Body of pancreas (tissue), 4 donors: ENCODE measurements at places on chromosomes 4 and X. TPM values are rescaled to one million over a fixed set of nuclear protein-coding genes. Genes with fewer than 3 reads are reported as not detected.

The TAF1 gene
- total RNA-seq = 24.4 TPM

DNA sequence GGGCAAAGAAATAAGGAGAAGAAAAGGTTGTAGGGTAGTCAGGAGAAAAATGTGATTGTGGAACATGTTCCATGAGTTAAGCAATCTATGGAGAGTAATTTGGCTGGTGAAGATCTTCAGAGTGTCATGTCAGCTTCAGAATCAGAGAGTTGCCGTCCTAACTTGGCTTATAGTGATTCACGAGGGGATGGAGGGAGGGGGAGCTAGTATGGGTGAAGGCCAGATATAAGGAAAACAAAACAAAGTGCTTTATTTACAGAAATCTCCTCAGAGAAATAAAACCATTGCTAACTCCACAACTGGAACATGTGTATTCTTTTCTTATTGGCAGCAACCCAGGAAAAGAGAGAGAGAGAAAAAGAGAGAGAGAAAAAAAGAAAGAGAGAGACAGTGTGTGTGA is 256.5 kb upstream of the NRK start:
- DNase-seq = no peak

GRCh38 chrX:129931411-129932015 is 25.5 kb downstream of the UTP14A start:
- peak; percentile 90 for DNase-seq

DNA sequence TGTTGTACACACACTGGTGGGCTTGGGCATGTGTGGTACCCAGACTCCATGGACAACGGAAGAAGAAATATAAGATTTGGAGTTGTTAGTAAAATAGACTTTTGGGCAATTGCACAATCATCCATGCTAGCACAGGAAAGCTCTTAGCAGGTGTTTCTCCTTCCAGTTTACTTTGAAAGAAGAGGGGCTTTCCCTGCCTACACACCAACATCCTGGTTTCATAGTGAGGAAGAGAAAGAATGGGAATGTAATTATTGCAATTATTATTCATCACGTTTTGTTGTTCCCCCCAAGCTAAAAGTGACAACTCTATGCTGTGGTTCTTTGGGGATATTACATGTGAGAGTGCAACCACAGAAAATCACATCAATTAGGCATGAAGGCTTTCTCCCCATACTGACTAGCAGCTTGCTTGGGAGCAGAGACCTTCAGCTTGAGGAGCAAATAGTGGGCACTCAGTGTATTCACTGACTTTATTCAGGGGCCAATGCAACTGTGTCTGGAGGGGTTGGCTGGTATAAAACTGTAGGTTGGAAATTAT is 57.2 kb upstream of the PUDP start:
- no peak for DNase-seq

- DNase-seq = no peak
Observed at GRCh38 chrX:110132450-110133114, 129.7 kb downstream of the TMEM164 start.

- no peak for DNase-seq
Observed at GRCh38 chr4:98674404-98675173, 16.2 kb upstream of the TSPAN5 start.

DNA sequence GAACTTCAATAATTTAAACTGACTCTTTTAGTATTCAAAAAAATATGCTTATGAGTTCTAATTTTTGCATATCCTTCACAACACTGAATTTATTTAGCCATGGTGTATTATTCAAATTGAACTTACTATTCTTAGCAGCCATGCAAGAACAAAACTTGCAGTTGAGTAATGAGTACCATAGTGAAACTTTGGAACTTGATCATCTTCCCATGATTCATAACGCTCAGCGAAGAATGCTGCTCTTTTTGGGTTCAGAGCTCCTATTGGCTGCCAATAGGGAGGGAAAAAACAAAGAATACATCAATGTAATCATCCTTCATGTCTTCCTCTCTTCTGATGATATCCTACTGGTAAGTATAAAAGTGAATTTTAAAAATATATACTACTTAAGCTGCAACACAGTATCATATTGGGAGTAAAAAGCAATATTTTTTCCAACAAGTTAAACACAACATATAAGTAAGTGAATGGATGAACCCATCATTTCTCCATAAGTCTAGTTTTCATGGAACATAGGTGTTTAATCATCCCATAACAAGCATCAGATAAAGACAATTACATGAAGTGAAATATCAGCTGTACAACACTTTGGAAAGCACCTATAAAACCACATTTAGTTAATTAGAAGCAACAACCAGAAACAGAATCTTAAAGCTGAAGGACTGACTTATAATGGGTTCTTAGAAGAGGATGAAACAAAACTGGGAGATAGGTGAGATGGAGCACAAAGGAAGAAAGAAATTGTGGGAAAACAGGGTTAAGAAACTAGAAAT is 145.2 kb upstream of the MAB21L2 start:
- DNase-seq = no peak

The TIMM17B gene
- 24.4 TPM for total RNA-seq

GRCh38 chr4:157076578-157076947 is 613 bp downstream of the GLRB start:
- DNase-seq = peak; percentile 52

- DNase-seq = no peak
Observed at GRCh38 chrX:11151799-11152559, 40.8 kb downstream of the HCCS start.

- no peak for DNase-seq
Observed at GRCh38 chr4:63788271-63788670, 621.0 kb downstream of the TECRL start.

- peak; percentile 32 for DNase-seq
Observed at GRCh38 chrX:133674726-133675470, 259.6 kb upstream of the GPC4 start.

The TMEM192 gene
- total RNA-seq = 13.5 TPM

GRCh38 chrX:103361798-103362197 is 5.5 kb downstream of the TCEAL9 start:
- DNase-seq = no peak

The SSX2 gene
- total RNA-seq = not detected

The DGAT2L6 gene
- not detected for total RNA-seq

DNA sequence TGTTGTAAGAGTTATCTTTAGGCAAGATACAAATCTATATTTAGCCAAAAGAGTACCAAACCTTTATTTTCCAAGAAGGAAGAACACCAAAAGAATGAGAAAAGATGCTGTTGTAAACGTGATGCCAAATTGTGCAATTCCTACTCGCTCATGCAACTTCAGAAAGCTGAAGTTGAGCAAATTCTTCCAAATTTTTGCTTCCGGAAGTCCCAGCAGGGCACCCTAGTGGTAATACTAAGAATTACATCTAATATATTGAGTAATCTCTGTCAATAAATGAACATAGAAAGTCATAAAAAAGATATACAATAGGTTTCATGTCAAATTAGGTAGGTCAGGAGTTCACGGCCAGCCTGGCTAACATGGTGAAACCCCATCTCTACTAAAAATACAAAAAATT is 36.0 kb upstream of the SMARCAD1 start:
- DNase-seq = no peak

GRCh38 chrX:151825925-151826485 is 86.7 kb upstream of the MAGEA4 start:
- no peak for DNase-seq

DNA sequence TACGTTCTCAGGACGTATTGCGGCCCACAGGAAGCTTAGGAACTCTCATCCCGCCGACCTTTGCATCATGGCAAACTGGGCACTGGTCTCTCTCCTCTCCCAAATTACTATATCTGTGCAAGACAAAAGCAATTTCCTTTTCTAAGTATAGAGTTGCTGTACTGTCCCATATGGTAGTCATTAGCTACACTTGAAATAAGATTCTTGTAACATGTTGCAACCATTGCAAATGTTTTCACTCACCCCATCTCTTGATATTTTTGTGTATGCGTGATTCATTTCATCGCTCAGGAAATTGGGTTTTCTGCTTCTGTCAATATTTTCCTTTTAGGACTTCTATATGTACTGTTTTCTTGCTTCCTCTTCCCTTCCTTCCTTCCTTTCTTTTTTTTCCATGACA is 15.7 kb downstream of the ARMCX6 start:
- DNase-seq = no peak

DNA sequence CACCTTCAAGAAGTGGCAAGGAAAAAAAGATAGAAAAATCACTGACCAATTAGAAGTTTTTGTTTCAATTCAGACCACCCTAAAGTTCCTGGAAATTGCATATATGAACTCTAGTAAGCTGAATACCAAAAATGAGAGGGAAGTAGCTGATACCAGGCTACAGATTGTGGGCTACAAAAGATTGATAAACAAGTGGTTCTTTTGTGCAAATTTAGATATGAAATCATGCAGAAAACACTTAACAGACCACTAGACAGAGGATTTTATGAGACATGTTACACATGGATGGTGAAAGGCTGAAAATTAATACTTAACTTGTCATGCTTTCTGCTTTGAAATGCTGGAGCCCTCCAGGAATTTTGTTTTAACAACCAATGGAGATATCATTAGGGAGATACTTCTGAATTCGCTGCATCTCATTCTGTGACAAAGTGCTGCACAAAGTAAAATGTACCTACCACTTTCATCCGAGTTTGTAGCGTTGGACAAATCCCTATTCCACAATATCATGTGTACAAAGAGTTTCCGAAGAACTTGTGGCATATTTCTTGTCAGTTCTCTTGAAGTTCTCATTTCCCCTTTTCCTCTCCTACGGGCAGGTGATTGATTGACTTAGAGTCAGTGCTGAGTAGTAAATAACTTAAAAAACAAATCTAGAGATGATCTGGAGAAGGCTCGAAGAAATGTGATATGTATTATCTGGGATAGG is 235.0 kb downstream of the PALLD start:
- DNase-seq = no peak

The PCSK1N gene
- total RNA-seq = 196 TPM

DNA sequence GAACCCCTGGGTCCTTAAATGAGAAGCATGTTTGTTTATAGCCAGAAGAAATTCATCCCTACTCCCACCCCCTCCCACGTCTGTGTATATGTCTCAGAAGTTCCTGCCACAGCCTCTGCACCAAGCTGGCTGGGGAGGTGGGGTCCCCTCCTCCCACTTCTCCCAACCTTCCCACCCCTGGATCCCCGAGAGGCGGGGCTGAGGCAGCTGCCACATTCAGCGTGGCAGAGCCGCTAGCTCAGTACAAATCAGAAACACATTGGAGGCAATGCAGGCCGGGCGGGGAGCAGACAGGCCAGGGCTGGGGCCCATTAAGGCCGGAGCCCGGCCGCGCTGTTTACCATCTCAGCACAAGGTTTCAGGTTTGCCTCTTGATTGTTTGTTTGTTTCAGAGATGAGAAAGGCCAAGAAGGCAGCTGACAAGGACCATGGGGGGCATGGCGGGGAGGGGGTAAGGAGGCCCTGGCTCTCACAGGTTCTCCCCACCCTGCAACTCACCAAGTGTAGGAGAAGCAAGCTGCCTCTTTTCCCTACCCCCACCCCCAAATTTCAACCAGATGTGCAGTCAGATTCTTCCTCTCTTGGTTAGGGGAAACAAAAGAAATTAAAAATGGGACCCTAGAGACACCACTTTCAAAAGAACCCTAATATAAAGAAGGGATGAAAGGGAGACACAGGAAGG is 22.3 kb downstream of the PJA1 start:
- DNase-seq = no peak

- peak; percentile 52 for DNase-seq
Observed at GRCh38 chr4:38752941-38753806, 29.6 kb downstream of the TLR10 start.

- peak; percentile 35 for DNase-seq
Observed at GRCh38 chr4:40719008-40719623, 30.6 kb upstream of the NSUN7 start.

The PLK4 gene
- not detected for total RNA-seq

DNA sequence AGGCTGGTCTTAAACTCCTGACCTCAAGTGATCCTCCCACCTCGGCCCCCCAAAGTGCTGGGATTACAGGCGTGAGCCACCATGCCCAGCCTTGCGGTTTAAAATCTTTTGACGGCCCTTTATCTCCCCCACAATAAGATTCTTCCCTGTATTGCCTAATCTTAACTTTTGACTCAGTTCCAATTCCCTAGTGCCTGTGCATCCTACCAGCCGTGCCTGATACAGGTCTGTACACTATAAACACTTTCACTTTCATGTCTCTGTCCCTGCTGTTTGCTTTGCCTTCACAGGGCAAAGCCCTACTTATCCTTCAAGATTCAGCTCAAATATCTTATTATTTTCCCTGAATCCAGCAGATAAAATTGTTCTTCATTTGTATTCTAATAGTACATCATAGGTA is 74.6 kb downstream of the WDR44 start:
- DNase-seq = no peak

The QRFPR gene
- not detected for total RNA-seq

GRCh38 chrX:15761564-15762191 is 23.6 kb downstream of the CA5B start:
- peak; percentile 5 for DNase-seq

DNA sequence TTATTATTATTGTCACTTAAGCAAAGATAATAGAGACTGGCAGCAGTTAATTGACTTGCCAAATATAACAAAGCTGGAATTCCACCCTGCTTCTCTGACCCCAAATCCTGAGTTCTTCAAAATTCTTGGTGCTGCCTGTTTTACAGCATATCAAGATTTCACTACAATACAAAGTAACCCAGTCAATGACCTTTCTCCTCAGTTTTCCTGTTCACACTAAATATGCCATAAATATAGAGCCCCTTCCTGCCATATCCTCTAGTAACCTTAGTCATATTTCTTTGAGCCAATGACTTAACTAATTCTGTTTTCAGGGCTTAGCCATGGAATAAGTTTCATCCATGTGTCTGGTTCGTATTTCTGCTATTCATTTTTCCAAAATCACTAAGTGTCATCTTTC is 315.3 kb upstream of the HS3ST1 start:
- no peak for DNase-seq

DNA sequence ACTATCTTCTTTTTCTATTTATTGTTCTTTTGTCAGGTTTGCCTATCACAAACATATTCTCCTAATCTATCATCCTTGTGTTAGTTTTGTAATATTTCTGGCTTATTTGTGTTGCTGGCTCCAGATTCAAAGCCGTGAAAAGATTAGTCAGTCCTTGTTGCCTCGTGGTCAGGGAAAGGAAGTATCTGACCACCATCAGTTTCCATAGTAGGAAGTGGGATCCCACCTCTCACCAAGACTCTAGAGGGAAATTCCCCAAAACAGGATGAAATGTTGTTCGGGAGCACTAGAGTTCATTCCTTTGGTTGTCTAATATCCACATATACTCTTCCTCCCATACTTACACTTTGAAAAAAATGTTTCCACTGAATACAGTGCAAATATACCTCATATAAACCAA is 131.0 kb upstream of the HUWE1 start:
- DNase-seq = no peak

- DNase-seq = no peak
Observed at GRCh38 chrX:136647677-136648360, at the start of gene CD40LG. CD40LG (plus strand) TSS chrX:136648158; CDS start chrX:136648249, 91 bp downstream.

GRCh38 chr4:144653781-144654545 is 8.0 kb downstream of the HHIP start:
- no peak for DNase-seq

GRCh38 chr4:107996949-107997788 is 7.5 kb downstream of the HADH start:
- DNase-seq = peak; percentile 46

GRCh38 chrX:131365766-131366165 is 76.7 kb upstream of the IGSF1 start:
- no peak for DNase-seq
